Cortex of kidney (tissue), 1 donor: ENCODE measurements at places on chromosomes 1 and 21.

DNA sequence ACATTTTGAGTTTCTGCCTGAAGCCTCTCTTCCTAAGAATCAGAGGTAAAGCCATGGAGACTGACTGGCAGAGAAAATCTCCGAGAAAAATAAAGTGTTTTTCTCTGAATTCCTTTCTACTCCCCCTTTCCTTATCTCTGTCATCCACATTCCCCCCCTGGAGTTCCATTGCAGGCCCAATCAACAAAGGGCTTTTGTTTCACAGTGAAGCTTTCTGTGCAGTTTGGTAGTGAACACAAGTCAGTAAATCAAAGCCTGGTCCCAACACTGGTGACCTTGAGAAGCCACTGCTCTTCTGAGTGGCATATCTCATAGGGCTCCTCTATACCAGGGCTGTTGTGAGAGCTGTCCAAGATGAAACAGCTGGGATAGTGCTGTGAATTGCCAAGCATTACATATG, 228.4 kb downstream of the SEC16B start:
- DNase-seq = no peak

GRCh38 chr1:36871146-36871971, 163.0 kb downstream of the GRIK3 start:
- DNase-seq = no peak

- no peak for DNase-seq
Observed at GRCh38 chr1:178161516-178161915, 67.6 kb downstream of the RASAL2 start.

DNA sequence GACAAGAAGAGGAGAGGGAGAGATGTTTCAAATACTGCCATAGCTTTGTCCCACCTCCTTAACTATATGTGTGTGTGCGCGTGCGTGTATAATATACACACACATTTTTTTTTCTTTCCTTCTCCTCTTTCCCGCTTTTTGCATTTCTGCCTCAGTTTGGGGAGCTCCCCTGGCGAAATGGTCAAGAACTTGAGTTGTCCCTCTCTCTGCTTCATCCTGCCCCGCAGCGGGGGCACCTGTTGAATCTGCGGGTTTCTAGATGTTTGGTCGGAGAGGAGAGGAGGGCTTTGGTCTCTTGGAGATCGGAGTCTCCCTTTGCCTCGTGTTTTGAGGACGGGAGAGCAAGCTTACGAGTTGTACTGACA, 504 bp downstream of the SCCPDH start:
- no peak for DNase-seq

DNA sequence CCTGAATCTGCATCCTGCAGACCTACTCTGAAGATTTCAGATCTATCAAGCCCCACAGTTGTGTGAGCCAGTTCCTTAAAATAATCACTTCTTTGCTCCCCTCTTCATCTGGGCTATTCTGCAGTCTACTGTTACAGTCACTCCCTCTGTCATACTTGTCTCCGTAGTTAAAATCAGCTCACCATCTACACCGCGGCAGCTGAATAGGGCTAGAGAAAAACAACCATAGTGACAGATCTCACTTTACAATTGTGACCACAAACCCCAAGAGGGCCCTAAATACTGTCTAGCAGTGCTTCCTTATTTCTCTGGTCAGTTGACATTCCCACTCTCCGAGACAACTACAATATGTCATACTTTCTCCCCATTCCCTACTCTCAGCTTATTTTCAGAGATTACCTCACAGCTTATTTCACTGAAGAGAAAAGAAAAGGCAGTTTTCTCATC, 12.9 kb downstream of the DESI2 start:
- no peak for DNase-seq

DNA sequence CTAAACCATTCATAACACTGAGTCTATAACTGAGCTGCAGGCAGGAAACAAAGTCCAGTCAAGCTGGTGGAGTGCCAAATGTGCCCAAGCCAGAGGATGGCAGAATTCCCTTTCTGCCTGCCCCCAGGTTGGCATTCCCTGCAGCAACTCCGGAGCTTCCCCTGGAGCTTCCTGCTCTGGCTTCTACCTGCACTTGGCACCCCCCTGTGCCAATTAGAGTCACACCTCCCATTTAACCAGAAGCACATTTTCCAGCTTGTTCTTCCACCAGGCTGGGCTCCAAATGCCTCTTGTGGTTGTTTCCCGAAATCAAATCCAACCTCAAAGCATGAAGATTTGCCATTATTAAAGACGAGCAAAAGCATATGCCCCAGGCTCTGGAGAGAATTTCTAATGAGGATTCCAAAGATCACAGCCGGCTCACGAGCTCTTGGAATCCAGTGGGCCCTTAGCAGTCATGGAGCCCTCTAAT, 294.5 kb downstream of the RRAGC start:
- no peak for DNase-seq

DNA sequence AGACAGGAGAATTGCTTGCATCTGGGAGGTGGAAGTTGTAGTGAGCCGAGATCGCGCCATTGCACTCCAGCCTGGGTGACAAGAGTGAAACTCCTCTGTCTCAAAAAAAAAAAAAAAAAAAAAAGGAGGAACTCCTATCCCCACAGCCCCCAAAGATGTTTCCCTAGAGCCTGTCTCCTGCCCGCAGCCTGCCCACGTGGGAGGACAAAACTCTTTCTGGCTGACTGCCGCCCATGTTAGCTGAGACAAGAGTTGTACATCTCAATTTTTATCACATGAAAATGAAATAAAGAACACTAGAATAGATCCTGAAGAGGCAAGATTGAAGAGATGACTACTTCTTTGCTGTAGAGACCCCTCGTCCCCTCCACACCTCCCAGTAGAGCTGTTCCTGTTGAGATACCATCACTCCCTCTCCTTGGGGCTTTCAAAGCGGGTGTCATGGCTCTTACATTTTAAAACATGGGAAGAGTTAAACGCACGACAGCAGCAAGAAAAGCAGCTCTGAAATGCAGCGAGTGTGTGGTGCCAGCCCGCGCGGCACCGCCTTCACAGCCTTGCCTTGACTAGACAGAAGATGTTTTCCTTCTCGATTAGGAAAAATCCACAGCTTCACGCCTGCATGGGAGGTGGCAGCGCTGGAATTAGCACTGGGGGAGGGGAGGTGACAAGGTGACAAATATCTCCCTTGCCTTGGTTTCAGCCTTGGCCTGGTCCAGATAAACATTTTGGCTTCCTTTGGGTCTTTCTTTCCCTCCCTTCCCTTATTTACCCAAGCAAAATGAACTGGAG, 253.4 kb upstream of the CSF3R start:
- no peak for DNase-seq

GRCh38 chr1:115302390-115302961, 35.6 kb downstream of the NGF start:
- DNase-seq = no peak

DNA sequence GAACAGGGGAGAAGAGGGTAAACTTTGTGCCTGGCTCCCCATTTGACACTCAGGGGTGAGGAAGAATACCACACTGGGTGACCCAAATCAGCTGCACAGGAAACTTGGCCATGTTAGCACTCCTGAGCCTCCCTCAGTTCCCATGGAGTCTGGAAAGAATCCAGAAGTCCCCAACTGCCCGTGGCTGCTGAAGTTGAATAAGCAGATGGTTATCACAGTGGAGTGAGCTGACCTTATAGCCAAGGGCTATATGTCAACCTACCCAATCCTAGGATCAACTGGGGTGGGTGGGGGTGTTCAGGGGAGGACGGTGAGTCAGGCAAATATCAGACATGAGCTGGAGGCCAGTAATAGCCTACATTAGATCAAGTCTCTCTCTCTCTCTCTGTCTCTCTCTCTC, 20.4 kb downstream of the KCNH1 start:
- DNase-seq = no peak

GRCh38 chr21:34129039-34129891, 55.9 kb downstream of the MRPS6 start:
- DNase-seq = no peak

DNA sequence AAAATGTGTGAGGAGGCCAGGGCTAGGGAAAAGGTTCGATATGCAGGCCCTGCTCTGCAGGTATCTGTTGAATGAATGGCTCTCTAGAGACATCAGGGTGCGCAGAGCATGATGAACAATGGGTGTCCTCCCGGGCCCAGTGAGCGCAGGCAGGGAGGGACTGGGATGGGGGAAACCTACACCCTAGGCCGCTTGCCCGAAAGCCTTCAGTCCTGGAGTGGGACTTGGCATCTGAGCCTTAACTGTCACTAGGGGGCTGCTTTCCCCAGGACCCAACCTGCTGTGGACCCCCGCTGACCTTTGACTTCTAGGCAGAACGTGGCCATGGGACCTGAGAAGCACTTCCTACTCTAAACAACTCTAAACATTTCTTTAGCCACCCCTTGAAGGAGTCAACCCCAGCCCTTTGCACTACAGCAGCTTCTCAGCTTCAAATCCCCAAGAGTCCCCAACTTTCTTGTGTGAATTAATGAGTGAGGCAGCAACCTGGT, 444 bp upstream of the MAP3K6 start:
- no peak for DNase-seq

- no peak for DNase-seq
Observed at GRCh38 chr1:33188572-33189275, 6.9 kb upstream of the TRIM62 start.

DNA sequence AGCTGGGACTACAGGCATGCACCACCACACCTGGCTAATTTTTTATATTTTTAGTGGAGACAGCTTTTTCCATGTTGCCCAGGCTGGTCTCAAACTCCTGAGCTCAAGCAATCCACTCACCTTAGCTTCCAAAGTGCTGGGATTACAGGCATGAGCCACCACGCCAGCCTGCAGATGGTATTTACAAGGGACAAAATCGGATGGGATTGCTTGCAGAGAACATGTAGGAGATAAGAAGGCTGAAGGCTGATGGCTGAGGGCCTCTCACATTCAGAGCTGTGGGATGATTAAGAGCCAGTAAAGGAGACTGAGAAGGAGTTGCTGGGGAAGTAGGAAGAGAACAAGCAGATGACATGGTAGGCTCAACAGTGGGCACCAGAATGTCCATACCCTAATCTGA, 24.0 kb upstream of the QSOX1 start:
- no peak for DNase-seq

GRCh38 chr1:98496256-98496995, 165.1 kb upstream of the SNX7 start:
- no peak for DNase-seq

- no peak for DNase-seq
Observed at GRCh38 chr1:23291706-23292105, 52.4 kb downstream of the HNRNPR start.

DNA sequence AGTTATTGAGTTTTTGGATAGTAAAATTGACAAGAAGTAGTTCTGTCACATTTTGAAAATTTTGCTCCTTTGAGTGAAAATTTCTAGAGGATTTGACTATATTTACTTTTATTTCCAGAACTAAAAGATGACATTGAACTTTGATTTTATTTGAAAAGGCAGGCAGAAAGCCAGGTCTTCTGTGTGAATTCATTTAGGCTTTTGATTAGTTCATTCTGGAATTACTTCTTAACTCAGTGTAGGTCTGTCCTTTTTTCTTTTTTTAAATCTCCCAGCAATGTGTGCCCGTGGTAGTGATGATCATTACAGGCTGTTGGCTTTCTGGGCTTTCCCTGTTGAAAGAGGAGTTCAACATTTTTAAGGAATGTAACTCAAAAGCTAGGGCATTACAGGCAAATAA, 53.8 kb downstream of the MACO1 start:
- DNase-seq = no peak

GRCh38 chr1:119975006-119975405, 78.7 kb upstream of the ADAM30 start:
- no peak for DNase-seq

DNA sequence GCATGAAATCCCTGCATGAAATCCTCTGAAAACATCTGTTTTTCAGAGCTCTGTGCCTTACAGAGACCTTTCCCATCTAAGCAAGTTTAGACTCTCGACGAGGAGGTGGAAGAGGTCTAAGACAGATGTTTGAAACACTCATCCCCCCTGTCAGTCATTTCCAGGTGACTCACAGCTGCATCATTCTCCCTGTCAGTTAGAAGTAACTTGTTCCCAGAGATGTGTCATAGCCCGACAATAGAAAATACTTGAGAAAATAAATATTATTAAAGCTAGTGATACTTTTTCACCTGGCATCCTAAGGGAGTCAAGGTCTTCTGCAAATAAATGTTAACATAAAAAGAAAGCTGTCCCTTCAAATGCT, 41.6 kb upstream of the SEC16B start:
- DNase-seq = no peak

- DNase-seq = no peak
Observed at GRCh38 chr1:53075206-53075605, 13.2 kb downstream of the PODN start.

DNA sequence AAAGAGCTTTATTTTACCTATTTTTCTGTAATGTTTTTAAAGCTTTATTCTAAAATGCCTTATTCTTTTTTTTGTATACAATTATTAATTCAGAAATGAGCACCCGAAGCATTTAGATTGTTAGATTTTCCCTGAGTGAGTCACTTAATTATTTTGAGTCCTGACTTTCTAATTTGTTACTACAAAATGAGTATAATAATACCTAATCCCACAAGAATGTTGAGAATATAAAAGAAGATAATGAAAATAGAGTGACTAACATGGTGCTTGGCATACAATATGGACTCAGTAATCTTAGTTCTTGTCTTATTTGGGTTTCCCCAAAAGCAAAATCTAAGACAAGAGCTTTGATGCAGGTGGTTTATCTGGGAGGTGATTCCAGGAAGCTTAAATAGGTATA, 142.2 kb downstream of the LHX8 start:
- no peak for DNase-seq

- DNase-seq = no peak
Observed at GRCh38 chr1:11045428-11046269, 1.4 kb downstream of the MASP2 start.

- DNase-seq = no peak
Observed at GRCh38 chr1:63428815-63429214, 61.4 kb downstream of the ALG6 start.

- DNase-seq = peak; percentile 56
Observed at GRCh38 chr1:232630047-232630893, at the start of gene SIPA1L2. Gene SIPA1L2 (minus strand): TSS chr1:232630133. CDS start chr1:232515339, 114,794 bp downstream.

GRCh38 chr1:52356818-52357355, 9.1 kb downstream of the CC2D1B start:
- DNase-seq = no peak

GRCh38 chr1:54499360-54500106, 48.5 kb upstream of the ACOT11 start:
- no peak for DNase-seq

DNA sequence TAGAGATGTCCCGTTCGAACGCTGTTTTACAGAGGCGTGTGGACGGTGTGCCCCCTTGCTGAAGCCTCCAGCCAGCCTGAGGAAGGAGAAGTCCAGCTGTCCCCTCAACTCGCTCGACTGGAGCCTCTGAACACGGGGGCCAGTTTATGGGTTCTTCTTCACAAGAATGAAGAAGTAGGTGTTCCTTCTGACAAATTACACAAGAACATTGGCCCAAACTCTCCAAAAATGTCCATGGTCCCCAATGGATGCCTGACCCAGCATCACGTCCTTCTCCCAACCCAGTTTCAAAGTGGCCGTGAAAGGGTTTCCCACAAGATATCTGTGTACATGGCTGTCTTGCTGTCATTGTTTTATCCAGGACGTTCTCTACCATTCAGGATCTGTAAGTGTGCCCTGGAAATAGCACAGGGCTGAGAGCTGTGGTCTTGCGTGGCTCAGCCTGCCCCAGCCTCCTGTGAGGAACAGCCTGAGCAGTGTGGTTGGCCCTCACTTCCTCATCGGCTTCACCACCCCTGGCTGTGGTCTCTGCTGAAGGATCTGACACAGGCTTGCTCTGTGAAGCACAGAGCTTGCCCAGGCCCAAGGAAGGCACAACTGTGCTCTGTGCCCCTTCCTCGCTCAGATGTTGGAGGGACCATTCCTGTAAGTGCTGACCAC, 1.0 kb upstream of the S100B start:
- DNase-seq = no peak

GRCh38 chr1:239805851-239806772, 285.6 kb upstream of the FMN2 start:
- DNase-seq = no peak
